ENCODE measurements at places on chromosomes 3 and 15. TPM values are rescaled to one million over a fixed set of nuclear protein-coding genes. Genes with fewer than 3 reads are reported as not detected.
A peak's percentile ranks its signal among the peaks of the same experiment; 100 is the strongest.

GRCh38 chr15:99238849-99239248 lies 10.5 kb downstream of the TTC23 start:
- no peak for DNase-seq

- no peak for DNase-seq
Observed at GRCh38 chr3:69090021-69090420, 5.3 kb downstream of the ARL6IP5 start.

DNA sequence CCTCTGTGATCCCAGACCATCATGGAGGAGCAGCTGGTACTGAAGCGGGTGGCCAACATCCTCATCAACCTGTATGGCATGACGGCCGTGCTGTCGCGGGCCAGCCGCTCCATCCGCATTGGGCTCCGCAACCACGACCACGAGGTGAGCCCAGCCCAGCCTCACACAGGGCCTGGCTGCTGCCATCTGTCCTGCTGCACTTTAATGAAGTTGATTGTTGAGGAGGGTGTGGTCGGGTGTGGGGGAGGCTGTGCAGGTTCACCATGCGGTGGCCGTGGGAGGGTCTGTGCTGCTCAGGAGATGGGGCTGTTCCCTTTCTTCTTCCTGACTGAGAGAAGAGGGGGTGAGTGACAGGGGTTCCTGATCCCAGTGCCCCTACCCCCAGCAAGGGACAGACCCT lies 30.6 kb downstream of the ACAD9 start:
- no peak for DNase-seq

DNA sequence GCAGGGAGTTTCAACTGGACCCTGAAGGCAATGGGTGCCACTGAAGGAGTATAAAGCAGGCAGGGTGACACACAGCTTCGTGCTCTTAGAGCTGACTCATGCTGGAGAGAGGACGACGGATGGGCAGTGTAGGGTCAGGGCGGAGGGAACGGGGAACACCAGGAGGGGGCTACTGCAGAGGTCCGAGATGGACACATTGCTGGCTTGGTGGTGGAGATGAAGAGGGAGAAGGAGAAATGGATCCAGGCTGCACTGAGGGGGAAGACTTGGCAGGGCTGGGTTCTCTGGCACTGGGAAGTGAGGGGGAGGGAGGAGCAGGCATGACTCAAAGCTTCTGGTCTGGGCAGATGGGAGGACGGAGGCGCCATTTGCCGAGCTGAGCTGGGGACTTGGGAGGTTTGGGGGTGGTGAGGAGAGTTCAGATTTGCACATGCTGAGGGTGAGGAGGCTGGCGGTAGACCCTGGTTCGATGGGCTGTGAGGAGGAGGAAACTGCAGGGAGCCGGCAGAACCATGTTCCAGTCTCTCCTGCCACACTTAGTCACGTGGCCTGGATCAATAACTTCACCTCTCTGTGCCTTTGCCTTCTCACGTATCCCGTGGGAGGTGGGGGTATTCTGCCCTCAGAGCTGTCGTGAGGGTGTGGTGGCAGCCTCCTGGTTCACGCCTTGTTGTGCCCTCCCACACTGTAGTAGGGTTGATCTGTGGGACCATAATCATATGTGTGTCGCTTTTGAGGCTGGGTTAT lies 4.6 kb upstream of the KCTD6 start:
- no peak for DNase-seq

- no peak for DNase-seq
Observed at GRCh38 chr3:147958754-147959153, 549.6 kb downstream of the ZIC1 start.

GRCh38 chr15:72342385-72342784 lies 22.4 kb upstream of the CELF6 start:
- peak; percentile 43 for DNase-seq

DNA sequence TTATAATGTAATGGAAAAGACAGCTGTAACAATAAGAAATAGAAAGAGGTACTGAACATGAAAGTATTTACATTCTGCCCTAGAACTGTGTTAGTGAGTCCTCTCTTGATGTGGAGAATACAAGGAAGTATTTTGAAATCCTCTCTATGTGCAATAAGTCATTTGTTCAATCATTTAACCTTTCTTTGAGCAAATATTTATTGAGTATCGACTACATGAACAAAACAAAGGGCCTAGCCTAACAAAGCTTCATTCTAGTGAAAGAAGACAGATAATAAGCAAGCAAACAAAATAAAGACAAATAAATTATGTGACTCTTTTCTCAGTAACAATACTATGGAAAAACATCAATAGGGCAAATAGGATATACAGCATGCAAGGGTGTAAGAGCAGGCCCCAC lies 354.9 kb upstream of the ATP11B start:
- DNase-seq = no peak

DNA sequence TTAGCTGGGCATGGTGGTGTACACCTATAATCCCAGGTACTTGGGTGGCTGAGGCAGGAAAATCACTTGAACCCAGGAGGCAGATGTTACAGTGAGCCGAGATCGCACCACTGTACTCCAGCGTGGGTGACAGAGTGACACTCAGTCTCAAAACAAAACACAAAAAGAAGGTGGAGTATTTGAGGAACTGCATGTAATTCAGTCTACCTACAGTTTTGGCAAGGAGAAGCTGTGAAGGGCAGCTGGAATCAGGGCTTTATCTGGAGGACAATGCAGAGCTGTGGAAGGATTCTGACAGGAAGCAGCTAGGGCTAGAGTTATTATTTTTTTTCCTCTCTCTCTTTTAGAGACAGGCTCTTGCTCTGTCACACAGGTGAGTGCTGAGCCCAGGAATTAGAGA lies 6.8 kb downstream of the H1-8 start:
- DNase-seq = no peak

GRCh38 chr3:31105438-31106077 lies 211.1 kb upstream of the GADL1 start:
- no peak for DNase-seq

- no peak for DNase-seq
Observed at GRCh38 chr3:160106905-160107861, 118.0 kb upstream of the C3orf80 start.

- no peak for DNase-seq
Observed at GRCh38 chr3:10574101-10574620, 68.8 kb upstream of the ATP2B2 start.

DNA sequence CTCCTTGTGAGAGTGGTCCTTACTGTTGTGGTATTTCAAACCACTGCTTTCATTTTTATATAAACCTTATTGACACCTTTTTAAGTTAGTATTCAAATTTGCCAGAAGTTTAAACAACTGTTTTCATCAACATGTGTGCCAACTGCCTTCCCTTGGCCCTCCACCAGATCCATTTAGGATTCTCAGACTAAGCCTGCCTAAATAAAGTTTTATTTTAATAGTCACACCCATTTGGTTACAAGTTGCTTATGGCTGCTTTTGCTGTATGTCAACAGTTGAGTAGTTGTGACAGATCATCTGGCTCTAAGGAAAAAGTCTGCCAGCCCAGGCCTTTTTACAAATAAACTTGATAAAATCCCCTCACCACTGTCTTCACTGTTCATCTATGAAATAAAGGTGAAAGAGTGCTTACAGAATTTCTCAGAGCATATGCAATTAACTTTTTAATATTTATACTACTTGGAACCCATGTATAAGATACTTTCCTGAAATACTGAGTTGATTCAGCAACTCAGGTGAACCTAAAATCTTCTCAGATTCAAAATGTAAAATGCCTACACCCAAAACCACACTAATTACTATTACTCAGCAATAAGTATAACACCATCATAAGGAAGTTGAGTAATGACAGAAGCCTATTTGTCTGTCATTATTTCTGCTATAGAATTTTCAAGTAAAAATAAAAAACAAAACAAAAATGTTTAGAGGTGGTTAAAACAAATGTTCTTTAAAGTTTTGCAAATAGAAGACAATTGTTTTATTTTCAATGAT lies 35.1 kb downstream of the PEAK1 start:
- DNase-seq = no peak

- no peak for DNase-seq
Observed at GRCh38 chr3:124034016-124034843, 42.3 kb upstream of the ROPN1 start.

DNA sequence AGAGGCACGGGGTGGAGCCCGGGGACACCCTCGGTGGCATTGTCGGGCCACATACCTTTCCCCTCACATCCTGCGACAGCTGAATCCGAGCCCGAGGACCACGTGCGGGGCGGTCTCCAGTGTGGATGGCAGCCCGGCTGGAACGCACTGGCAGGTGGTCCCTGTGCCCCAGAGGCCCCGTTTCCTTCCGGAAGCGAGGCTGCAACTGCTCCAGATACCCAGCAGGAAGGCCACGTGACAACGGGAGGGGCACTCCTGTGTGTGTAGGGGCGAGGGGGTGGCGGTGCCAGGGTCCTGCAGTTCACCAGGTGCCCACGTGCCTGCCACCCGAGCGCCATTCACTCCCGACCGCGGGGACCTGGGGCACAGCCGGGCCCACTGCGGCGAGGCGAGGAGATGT lies 44.1 kb downstream of the APH1B start:
- DNase-seq = no peak

DNA sequence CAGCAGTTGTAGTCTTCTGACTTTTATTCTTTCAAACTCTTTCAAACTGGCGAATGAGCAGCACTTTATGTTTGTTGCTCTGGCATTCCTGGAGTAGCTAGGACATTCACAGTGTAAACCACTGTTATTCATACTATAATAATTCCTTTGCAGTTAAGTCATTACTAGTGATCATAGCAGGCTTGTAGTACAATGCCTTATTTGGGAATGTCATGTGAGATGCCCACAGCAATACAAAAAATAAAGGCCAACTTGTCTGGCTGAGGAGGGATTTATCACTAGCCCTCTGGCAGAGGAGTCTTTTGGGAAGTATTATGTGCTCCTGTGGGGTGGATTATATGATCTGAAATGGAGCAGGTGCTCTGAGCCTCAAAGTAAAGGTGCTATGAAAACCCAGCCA lies 197.2 kb downstream of the VGLL3 start:
- no peak for DNase-seq

- no peak for DNase-seq
Observed at GRCh38 chr3:197105786-197106185, 76.2 kb upstream of the MELTF start.

- DNase-seq = no peak
Observed at GRCh38 chr15:98070137-98070536, 109.6 kb downstream of the ARRDC4 start.

DNA sequence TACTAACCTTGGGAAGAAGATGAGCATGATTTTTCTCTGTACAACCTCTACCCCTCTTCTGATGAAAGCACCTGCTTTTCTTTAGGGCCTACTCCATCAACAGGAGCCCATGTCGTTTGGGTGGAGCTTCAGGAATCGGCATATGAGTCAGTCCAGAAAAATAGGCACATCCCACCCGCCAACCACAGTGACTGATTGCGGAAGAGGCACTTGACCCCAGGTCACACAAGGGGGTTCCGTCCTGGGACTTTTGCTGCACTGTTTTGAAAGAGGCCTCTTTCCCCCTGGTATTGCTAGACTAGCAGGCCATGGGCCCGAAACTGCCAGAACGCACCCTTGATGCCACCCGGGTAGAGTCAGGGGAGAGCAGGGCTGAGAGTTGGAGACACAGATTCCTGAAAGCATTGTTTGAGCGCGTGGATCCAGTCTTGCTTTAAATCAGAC lies 19.3 kb upstream of the NRROS start:
- DNase-seq = no peak

DNA sequence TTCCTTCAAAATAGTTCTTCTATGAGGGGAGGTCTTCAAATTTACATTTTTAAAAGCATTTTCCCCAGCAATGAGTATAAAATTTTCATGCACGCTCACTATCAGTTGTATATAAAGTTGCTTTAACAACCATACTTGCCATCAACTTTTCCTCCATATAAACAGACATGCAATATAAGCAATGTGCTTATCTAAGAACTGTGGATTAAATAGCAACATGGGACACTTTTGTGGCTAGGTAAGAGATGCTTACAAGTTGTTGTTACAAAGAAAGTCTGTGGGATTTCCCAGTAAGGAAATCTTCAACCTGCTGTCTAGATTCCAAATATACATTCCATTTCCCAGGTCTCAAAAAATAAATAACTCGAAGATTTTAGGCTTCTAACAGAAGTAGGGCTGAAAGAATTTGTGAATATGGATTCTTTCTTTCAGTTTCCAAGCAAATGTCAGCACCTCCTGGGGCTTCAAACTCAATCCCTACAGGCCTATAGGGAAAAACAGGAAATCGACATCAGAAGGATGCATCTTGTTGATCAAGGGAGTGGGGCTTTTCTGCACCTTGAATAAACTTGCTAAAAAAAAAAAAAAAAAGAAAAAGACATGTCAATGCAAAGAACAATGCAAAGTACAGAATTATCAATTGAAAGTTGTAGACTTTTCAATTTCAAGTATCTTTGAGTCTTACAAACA lies 16.1 kb downstream of the TNIK start:
- no peak for DNase-seq

GRCh38 chr3:149010966-149011365 lies 19.6 kb downstream of the GYG1 start:
- DNase-seq = no peak

- no peak for DNase-seq
Observed at GRCh38 chr3:71104976-71105375, 478.6 kb downstream of the FOXP1 start.

- peak; percentile 70 for DNase-seq
Observed at GRCh38 chr3:134824791-134825190, 29.7 kb downstream of the EPHB1 start.

DNA sequence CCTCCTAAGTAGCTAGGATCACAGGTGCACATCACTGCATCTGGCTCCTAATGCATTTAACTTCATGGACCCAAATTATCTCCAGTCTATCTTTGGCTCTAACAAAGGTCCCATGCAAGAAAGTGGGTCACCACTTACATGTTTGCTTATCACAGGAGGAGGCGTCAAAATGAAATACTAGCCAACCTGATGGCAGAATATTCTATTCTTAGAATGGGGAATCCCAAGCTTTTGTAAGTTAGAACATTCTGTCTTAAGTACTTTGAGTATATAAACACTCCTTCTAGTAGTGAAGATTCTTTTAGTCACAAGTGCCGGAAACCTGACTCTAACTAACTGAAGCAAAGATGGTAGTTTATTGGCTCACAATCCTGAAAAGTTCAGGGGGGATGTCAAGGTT lies 72.0 kb upstream of the ADAMTS9 start:
- DNase-seq = no peak

DNA sequence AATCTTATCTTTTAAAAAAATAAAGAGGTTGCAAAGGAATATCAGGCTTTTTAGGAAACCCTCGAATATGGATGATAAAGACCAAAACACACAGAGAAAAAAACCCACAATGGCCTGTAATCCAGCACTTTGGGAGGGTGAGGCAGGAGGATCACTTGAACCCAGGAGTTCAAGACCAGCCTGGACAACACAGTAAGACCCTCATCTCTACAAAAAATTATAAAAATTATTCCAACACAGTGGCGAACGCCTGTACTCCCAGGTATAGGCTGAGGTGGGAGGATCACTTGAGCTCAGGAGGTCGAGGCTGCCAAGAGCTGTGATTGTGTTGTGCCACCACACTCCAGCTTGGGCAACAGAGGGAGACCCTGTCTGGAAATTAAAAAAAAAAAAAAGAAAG lies 30.8 kb downstream of the RAF1 start:
- no peak for DNase-seq

SYNPR gene
- polyA plus RNA-seq = not detected

ARPP19 gene
- 162 TPM for polyA plus RNA-seq

CFAP100 gene
- 74.2 TPM for polyA plus RNA-seq

RPL39L gene
- polyA plus RNA-seq = 421 TPM

KNL1 gene
- 28.7 TPM for polyA plus RNA-seq

IMPG2 gene
- polyA plus RNA-seq = 0.53 TPM

SPESP1 gene
- polyA plus RNA-seq = 67.6 TPM

SLC51A gene
- polyA plus RNA-seq = 60.6 TPM

TFDP2 gene
- 152 TPM for polyA plus RNA-seq

TMCO5A gene
- polyA plus RNA-seq = 100 TPM

ACKR2 gene
- 2.7 TPM for polyA plus RNA-seq

MST1R gene
- 15.9 TPM for polyA plus RNA-seq

CDAN1 gene
- 17.1 TPM for polyA plus RNA-seq

FAM81A gene
- 4.4 TPM for polyA plus RNA-seq
